Cerebellar nuclear complex (tissue), 1 donor: ENCODE measurements at places on chromosomes 16 and 17.

GRCh38 chr17:31845291-31845690, 13.8 kb downstream of the COPRS start:
- no peak for DNase-seq

DNA sequence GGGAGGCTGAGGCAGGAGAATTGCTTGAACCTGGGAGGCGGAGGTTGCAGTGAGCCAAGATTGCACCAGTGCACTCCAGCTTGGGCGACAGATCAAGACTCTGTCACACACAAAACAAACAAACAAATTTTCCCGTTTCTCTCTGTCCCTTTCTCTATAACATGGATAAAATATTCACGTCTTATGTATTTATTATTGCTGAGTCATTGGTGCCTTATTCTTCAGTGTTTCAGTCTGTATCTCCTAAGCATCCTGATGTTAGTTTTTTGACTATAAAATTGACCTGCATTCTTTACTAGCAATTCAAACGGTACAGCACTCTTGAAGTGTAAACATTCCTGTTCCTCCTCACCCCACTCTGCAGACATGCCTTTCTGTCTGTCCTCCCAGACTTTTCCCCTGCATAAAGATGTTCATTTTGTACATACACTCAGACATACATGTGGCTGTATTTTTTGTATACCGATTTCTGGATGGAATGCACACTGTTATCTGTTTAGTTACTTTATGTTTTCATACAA, 16.4 kb downstream of the DHODH start:
- no peak for DNase-seq

DNA sequence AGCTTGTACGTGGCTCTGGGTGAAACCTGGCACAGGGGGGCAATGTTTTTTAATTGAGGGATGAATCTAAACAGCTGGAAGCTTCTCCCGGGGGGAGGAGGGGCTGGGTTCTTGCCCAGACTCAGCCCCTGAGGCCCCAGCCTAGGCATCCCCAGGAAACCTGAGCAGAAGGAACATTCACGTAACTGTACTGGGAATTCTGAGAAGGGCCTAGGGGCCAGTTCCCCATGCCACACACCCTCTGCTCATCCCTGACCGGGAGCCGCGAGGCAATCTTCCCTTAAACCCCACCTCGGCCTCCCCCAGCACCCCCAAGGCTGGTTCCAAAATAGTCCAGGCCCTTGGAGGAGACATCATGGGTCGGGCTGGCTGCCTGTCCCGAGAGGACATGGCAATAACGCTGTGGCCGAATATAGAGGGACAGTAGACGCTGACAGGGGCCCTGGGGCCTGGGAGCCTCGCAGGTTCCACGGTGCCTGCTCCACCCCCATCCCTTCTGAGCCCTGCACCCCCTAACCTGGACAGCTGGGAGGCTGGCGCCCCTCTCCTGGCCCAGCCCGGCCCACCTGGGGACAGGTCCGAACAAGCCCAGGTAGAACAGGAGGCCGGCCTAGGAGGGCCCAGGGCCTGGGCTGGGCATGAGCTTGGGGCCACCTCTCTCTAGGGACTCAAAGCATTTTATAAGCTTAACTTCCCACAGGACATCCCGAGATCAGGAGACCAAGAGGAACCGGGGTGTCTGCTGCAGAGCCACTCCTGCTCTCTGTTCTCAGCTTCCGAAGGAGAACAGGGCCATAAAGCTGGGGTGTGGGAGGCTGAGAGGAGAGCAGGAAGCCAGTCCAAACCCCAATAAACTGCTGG, 83.2 kb upstream of the TOB1 start:
- DNase-seq, result no peak

GRCh38 chr16:89364606-89365005, 125.8 kb downstream of the ANKRD11 start:
- no peak for DNase-seq

DNA sequence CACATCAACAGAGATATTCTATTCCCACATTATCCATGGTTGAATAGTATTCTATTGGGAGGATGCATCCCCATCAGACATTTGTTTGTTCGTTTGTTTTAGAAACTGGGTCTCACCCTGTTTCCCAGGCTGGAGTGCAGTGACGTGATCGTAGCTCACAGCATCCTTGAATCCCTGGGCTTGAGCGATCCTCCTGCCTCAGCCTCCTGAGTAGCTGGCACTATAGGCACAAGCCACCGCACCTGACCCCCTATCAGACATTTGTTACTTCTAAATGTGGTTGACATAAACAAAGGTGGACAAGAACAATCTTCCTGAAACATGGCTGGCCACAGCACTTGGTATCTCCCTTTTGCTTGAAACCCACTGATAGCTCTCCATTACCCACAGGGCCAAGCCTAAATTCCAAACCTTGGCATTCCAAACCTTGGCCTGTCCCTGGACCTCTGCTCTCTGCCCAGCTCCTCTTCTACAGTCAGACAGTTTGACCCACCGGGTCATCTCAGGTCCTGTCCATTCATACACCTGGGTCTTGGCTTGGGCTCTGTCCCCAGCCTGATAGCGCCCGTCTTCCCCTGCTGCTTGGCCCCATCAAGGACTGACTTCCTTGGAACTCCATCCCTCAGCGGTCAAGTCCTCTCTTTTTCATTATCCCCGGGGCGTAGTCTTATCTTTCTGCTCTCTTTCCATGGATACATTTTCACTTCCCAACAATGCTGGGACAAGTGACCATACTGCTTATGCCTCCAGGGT, 1.5 kb upstream of the PRR29 start:
- no peak for DNase-seq

DNA sequence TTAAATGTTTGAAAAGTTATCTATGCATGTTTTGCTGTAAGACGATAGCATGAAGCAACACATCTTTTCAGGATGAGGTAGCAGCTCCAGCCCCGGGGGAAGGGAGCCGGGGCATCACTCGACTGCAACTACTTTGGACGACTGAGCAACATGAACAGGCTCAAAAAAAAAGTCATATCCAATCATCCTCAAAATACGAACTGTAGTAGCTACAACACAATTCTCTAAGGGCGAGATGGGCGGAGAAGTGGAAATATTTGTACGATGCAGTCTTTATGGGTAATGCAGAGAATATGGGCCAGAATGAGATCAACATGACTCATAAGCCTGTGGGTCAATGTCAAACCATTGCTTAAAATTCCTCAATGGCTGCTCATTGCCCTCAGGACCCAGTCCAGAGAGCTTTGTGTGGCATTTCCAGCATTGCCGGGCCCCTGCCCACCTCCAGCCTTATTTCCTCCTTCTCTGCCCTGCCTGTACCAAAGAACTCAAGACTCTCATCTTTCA, 17.7 kb upstream of the SMURF2 start:
- no peak for DNase-seq

GRCh38 chr17:61117983-61118382, 281.7 kb upstream of the TBX2 start:
- no peak for DNase-seq

DNA sequence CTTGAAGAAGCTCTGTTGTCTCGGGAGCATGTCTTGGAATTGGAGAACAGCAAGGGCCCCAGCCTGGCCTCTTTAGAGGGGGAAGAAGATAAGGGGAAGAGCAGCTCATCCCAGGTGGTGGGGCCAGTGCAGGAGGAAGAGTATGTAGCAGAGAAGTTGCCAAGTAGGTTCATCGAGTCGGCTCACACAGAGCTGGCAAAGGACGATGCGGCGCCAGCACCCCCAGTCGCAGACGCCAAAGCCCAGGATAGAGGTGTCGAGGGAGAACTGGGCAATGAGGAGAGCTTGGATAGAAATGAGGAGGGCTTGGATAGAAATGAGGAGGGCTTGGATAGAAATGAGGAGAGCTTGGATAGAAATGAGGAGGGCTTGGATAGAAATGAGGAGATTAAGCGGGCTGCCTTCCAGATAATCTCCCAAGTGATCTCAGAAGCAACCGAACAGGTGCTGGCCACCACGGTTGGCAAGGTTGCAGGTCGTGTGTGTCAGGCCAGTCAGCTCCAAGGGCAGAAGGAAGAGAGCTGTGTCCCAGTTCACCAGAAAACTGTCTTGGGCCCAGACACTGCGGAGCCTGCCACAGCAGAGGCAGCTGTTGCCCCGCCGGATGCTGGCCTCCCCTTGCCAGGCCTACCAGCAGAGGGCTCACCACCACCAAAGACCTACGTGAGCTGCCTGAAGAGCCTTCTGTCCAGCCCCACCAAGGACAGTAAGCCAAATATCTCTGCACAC, 21.2 kb downstream of the AKAP1 start:
- no peak for DNase-seq

DNA sequence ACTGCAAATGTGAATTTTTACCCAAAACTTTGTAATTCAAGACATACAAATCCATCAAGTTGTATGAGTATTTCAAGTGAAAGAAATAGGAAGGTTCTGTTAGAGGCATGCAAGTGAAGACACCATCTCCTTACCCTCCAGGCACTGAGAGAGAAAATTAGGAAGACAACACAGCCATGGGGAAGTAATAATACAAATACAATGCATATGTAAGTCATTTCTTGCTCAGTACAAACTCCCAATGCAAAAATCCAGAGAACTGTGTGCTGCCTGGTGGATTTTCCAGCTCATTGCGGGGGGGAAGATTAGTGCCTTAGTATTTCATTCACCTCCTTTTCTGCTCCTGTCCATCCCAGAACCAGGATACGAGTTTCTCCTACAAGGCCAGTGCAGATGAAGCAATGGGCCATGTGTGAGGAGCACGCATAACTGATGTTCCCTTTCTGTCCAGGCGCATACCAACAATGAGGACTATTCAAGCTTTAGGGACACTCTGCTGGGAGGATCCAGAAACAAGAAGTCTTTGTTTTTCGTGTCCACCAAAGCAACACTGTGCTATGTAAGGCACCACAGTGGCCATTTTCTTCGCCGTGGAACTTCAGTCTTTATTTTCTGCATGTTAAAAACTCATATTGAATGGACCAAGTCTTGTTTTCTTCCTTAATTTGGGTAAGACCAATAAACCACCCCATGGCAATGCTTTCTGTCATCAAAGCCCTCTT, 143.7 kb upstream of the RCVRN start:
- no peak for DNase-seq

- DNase-seq, result no peak
Observed at GRCh38 chr17:6392609-6393350, 42.1 kb downstream of the AIPL1 start.

DNA sequence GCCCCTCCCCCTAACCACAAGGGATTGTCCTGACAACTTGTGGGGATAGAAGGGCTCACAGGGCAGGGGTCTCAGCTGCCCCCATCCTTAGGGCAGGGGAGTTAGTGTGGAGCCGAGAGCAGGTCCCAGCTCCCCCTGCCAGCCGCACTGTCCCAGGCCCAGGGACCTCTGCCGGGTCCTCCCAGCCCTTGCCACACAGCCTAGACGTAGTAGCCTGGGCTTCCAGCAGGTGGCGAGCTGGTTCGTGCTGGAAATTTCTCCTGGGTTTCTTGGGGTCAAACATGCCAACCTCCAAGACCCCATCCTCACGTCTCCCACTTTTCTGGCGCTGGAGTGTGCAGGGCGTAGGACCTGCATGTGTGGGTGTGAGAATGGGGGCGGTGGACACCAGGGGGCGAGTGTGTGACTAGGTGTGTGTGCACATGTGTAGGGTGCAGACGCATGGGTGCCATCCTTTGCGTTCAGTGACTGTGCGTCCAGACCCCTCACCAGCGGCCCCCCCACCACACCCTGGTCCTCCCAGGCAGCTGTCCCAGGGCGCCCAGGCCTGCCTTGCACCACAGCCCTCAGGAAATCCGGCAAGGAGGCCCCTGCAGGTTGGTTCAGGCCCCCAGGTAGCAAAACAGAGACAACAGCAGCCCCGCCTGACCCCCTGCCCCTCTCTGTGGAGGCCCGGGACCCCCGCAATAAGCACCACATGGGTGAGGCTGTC, 29.5 kb downstream of the SBK1 start:
- no peak for DNase-seq
